ENCODE measurements at places on chromosomes 5 and 9.

DNA sequence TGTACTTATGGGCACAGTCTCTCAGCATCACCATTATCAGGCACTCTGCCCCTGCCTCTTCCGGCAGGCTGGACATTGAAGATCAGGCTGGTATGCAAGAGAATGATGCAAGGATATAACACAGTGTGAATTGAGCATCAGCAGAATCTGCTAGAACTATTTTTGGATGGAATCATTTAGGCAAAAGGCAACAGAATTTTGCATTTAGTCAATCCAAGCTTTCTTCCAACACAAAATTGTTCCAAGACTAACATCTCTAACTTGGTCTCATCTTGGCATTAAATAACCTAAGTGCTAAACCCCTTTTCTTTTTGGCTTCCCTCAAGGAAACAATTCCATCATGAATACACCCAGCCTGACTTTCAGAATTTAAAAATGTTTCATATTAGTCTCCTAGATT is 339.9 kb downstream of the PRELID2 start:
- no peak for DNase-seq

GRCh38 chr9:6272229-6272598 is 56.0 kb upstream of the TPD52L3 start:
- DNase-seq = no peak

DNA sequence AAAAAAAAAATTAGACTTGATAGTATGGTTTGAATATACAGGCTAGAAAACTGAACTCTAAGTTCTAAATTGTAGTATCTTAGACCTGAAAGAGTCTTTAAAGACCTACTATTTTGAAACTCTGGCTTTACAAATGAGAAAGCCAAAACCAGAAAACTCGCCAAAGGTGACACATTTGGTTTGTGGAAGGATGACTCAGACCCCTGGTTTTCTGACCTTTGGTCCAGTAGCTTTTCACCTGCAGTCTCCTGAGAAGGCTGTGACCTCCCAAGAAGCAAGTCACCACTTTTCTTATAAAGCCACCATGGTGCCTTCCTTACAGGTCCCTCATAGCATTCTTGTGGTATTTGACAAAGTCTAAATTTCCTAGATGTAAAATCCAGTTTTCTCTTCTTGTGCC is 102.1 kb upstream of the CEP78 start:
- no peak for DNase-seq

- DNase-seq = no peak
Observed at GRCh38 chr9:18566121-18566520, 92.2 kb downstream of the ADAMTSL1 start.

DNA sequence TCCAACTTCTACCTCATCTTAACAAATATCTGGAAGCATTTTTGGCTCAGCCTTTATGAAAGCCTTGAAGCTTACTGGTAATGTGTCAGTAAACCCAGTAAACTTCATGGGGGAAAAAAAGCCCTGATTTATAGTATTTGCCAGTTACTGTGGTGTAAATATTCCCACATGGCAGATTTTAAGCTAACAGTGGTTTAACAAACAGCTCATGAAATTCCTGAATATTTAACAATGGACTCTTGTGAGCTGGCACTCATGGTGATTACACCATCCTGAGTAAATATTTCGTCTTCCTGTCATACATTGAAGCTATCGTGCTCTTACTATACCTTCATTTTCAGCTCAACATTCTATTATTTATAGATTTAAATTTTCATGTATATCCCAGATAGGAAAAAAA is 57.0 kb upstream of the ACOT12 start:
- DNase-seq = no peak
